ENCODE measurements at places on chromosomes 3 and 15.

- no peak for DNase-seq
Observed at GRCh38 chr3:108494906-108495531, 15.4 kb downstream of the MYH15 start.

- no peak for DNase-seq
Observed at GRCh38 chr3:141394560-141394959, 26.3 kb downstream of the ZBTB38 start.

- DNase-seq, result no peak
Observed at GRCh38 chr15:75368689-75369239, 357 bp upstream of the MAN2C1 start.

GRCh38 chr3:138011722-138012121 is 1.8 kb downstream of the CLDN18 start:
- DNase-seq, result no peak

- no peak for DNase-seq
Observed at GRCh38 chr15:36738817-36739216, 159.4 kb downstream of the CDIN1 start.

GRCh38 chr3:33153782-33154181 is 40.0 kb downstream of the CRTAP start:
- no peak for DNase-seq

- DNase-seq, result no peak
Observed at GRCh38 chr15:28901587-28901980, 15.8 kb downstream of the APBA2 start.

GRCh38 chr3:136162322-136162721 is 33.8 kb downstream of the MSL2 start:
- no peak for DNase-seq

DNA sequence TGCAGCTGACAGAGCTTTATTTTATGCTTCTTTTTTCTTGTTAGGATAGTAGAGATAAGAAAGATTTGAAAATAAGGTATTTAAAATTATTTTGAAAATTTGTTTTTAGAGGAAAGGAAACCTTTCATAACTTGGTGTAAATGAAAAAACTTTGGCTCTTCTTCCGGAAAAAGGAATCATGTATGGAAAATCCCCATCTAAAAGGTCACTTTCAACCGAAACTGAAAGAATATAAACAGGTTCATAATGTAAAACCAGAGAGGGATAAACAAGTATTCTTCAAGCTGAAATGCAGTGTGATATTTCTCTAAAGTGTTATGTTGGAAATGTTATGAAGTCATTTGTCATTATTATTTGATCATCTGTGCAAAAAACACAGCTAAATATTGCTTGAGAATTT is 246.8 kb downstream of the NFKBIZ start:
- DNase-seq, result no peak

DNA sequence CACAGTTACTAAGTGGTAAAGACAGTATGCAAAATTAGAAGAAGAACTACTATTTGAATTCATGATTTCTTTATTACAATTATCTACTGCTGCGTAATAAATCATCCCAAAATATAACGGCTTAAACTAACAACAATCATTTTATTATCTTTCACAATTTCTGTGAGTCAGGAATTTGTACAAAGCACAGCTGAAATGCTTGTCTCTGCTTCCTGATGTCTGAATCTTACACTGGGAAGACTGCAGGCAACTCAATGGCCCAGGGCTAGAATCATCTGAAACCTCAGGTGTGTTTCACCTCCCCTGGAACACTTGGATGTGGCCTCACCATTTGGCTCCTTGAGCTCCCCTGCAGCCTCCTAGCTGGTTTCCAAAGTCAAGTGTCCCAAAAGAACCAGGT is 145.1 kb downstream of the MAGI1 start:
- no peak for DNase-seq

GRCh38 chr3:184873141-184873540 is 61.2 kb downstream of the VPS8 start:
- DNase-seq, result no peak

DNA sequence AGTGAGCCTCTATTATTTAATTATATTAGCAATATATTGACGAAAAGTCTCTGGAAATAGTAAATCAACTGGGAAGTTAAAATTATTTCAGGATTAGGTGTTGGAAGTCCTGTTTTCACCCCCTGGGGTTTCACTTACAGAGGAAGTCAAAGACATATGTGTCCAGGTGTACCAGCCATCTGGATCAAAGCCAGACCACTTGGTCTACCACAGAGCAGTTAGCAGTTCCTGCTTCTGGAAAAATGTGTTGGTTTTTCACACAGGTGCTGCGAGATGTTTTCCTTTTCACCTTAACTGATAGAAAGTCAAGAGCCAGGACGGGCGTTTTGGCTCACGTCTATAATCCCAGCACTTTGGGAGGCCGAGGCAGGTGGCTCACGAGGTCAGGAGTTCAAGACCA is 13.1 kb downstream of the MME start:
- no peak for DNase-seq

DNA sequence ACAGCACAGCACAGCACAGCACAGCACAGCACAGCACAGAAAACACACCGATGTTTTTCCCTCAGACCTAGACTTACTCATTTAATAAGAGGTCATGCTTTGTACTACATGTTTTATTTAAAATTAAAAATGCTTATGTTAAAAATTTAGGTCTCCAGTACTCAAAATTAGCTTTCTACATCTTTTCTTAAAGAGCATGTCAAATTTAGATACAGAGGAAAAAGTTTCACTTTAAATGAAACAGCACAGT is 78.7 kb downstream of the CHAC1 start:
- DNase-seq, result no peak

DNA sequence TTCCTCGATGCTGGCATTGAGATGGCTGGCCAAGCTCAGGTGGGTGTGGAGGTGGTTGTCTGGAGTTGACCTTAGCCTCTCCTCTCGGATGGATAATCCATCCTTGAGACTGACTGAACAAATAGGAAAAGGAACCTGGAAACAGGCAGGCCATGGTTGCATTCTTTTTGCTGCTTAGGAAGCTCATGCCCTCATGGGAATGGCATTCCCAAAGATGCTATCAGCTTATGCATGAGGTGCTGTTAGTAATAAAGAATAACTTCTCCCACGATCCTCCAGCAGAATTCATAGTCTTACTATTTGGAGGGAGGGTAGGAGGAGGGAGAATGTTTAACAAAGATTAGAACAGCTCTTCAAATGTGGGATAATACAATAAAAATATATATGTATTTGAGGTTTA is 303.0 kb upstream of the TPM1 start:
- DNase-seq, result no peak

DNA sequence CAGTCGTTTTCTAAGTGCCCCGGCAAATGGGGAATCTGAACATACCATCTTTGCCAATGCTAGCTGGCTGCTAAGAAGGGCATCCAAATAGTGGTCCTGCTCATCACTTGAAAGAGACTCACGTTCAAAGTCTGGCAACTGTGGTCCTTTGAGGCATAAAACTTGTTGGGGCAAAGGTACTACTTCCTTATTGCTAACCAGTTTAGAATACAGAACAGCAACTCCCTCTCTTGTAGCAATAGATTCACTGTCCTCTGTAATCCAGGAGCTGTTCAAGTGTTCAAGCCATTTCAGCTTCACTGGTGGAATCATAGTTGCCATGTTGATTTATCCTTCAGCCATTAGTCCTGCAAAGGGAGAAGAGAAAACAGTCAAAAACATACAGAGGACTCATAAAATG is 58.4 kb downstream of the HERC1 start:
- no peak for DNase-seq

DNA sequence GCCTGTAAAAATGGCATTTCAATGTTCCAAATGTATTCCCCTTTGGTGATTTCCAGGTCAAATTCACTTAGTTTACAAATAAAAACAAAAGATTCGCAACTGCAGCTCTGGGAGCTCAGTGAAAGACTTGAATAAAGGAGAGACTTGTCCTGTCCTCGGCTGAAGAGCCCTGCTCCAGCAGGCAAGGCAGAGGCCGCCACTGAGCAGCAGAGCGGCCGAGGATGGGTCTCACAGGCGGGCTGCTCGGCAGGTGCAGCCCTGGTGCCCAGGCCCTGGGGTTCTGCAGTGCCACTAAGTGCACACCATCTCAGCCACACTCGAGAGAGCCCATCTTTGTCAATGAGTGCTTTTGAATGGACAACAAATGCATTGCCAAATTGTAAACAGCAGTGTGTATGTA is 856.2 kb downstream of the AGBL1 start:
- DNase-seq, result no peak

- no peak for DNase-seq
Observed at GRCh38 chr15:88174571-88174970, 82.0 kb downstream of the NTRK3 start.

- peak; percentile 22 for DNase-seq
Observed at GRCh38 chr15:90184119-90184785, 16.9 kb upstream of the SEMA4B start.

DNA sequence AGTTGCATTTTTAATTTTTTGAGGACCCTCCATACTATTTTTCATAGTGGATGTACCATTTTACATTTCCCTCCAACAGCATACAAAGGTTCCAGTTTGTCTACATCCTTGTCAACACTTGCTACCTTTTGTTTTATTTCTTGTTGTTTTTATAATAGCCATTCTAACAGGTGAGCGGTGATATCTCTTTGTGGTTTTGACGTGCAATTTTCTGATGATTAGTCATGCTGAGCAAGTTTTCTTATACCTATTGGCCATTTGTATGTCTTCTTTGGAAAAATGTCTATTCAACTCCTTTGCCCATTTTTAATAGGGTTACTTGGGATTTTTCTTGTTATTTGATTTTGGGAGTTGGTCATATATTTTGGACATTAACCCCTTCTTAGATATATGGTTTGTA is 187.0 kb downstream of the CDIN1 start:
- DNase-seq, result no peak

DNA sequence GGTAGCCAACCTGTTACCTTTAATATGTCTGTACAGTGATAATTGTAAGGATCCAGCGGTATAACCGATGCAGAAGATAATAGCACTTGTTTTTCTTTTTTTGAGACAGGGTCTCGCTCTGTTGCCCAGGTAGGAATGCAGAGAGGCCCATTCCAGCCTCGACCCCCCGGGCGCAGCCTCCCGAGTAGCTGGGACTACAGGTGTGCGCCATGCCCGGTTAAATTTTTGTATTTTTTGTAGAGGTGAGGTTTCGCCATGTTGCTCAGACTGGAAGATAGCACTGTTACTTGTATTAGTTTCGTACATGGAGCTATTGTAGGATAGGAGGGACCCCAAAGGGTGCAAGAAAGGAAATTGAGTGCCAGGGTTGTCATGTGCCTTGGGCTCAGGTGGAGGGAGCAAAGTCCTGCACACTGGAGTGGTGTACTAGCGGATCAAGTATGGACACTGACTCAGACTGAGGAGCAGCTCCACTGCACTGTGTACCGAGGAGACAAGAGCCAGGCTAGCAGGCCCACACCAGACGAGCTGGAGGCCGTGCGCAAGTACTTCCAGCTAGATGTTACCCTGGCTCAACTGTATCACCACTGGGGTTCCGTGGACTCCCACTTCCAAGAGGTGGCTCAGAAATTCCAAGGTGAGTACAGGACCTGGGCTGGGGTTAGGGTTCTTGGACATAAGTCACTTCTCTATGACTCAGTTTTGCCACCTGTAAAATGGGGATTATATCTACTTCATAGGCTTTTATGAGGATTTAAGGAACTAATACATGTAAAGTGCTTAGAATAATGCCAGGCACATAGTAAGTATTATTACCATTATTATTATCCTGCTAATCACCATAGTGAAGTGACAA is 1.0 kb downstream of the OGG1 start:
- DNase-seq, result no peak

GRCh38 chr3:177551431-177551836 is 354.2 kb upstream of the TBL1XR1 start:
- DNase-seq, result no peak

GRCh38 chr15:68369931-68370767 is 61.8 kb downstream of the ITGA11 start:
- DNase-seq, result no peak

DNA sequence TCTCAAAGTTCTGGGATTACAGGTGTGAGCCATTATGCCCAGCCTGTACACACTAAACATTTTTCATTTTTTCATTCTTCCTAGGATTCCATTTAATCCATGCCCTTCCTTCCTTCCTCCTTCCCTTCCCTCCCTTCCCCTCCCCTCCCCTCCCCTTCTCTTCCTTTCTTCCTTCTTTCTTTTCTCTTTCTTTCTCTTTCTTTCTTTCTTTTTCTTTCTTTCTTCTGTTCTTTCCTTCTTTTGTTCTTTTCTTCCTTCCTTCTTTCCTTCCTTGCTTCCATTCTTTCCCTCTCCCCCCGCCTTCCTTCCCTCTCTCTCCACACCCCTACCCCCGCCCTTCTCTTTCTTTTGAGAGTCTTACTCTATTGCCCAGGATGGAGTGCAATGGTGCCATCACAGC is 40.9 kb upstream of the ATP13A3 start:
- DNase-seq, result no peak

GRCh38 chr3:72245183-72245811 is 460.3 kb upstream of the PROK2 start:
- DNase-seq, result no peak

DNA sequence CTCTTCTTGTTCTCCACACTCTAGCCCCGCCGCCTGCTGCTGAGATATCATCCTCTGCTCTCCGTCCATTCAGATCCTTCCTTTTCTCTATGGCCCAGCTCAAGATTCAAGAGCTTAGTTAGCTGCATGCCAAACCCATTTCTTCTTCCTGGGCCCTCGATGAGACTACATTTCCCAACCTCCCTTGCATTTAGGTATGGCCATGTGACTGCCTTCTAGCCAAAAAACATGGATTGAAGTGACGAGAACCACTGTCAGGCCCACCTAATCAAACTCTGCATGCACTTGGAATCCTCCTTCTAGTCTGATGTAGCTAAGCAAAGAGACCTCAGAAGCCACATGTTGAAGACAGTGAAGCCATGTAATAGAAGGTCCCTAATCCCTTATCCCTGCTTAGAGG is 308.2 kb downstream of the VPS13C start:
- DNase-seq, result no peak

- no peak for DNase-seq
Observed at GRCh38 chr15:93656041-93656440, 567.0 kb upstream of the RGMA start.

- no peak for DNase-seq
Observed at GRCh38 chr3:31011380-31011779, 116.9 kb upstream of the GADL1 start.

GRCh38 chr3:77373619-77374018 is 333.7 kb downstream of the ROBO2 start:
- DNase-seq, result no peak

GRCh38 chr3:110667216-110667615 is 404.4 kb upstream of the NECTIN3 start:
- DNase-seq, result no peak

DNA sequence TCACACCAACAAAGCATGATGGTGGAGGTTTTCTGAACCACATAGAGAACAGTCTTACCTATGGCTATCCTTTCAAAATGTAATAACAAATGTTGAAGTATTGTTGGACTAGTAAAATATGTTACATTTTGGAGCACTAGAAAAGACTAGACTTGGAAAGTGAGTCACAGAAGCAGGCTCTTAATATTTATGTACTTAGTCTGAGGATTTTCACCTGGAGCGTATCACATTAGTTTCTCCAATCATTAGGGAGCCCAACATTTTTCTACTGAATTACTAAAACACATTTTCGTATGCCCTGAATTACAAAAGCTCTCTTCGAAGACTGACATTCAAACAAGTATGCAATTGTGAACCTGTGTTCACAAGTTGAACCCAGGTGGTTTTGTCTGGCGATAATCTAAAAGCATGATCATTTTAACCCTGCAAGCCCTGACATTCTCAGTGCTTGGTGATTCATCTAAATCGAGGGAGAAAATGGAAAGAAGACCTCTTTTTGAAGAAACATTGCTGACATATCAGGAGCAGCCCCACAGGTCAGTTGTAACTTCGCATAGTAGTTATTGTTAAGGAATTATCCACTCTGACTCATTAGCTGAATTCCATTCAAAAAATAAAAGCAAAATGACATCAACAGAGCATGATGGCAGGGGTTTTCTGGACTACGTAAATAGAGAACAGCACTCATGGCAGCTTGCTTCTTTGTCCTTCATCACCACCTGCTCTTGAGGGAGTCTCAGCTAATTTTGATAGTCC is 679.8 kb upstream of the NECTIN3 start:
- DNase-seq, result no peak

Measured in esophagus squamous epithelium (tissue), 5 donors.